ENCODE measurements at places on chromosomes 6 and 20.

- DNase-seq = no peak
Observed at GRCh38 chr6:18323935-18324705, 59.8 kb upstream of the DEK start.

GRCh38 chr6:111894951-111895350 lies 21.7 kb upstream of the FYN start:
- no peak for DNase-seq

- peak; percentile 18 for DNase-seq
Observed at GRCh38 chr6:90586546-90586835, 381 bp downstream of the MAP3K7 start.

DNA sequence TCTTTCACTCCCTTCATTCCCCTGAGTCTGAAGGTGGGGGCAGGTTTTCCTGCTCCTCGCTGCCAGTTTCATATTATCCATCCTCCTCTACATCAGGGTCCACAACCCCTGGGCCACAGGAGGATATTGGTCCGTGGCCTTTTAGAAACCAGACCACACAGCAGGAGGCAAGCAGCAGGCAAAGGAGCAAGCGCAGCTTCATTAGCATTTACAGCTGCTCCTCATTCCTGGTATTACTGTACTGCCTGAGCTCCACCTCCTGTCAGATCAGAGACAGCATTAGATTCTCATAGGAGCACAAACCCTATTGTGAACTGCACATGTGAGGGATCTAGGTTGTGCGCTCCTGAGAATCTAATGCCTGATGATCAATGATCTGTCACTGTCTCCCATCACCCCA lies 380.3 kb downstream of the ARHGAP18 start:
- no peak for DNase-seq

GRCh38 chr6:129785047-129785755 lies 75.2 kb upstream of the ARHGAP18 start:
- DNase-seq = no peak

DNA sequence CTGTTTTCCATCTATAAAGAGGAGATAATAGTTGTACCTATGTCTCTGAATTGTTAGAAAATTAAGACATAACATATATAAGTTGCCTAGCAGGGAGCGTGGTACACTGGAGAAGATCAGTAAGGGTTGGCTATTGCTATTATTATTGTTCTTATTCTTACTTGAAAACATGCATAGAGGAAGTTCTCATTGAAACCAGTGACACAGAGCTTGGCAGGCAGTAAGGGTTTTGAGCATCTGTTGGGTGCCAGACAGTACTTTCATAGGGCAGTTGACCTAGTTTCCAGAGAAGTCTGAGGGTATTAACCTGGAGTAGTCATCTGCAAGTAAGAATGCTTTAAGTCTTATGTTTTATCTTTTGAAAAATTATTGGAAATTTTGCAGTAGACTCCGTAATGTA lies 13.3 kb upstream of the SGK1 start:
- no peak for DNase-seq

GRCh38 chr6:15425947-15426346 lies 180.1 kb downstream of the JARID2 start:
- DNase-seq = no peak

DNA sequence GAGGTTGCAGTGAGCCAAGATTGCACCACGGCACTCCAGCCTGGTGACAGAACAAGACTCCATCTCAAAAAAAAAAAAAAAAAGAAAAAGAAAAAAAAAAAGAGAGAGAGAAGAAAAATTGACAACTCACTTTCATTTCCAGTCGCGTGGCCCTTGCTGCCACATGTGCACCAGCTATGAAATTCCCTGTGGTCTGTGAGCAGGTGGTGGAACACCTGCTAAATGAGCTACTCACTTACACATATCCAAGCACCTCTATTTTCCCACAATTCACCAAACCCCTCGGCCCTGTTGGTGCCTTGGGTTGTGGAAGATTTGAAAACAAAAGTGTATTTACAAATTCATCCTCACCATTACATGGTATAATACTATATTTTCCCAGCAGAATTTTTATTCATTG lies 105.2 kb upstream of the ASF1A start:
- DNase-seq = no peak

All from activated CD4-positive, CD25-positive, alpha-beta regulatory T cell (primary cell).